ENCODE measurements at places on chromosomes 6 and 20.

GRCh38 chr20:38119446-38119845 is 45.6 kb downstream of the TGM2 start:
- DNase-seq: no peak

- DNase-seq: no peak
Observed at GRCh38 chr20:17856024-17856564, 112.5 kb downstream of the SNX5 start.

DNA sequence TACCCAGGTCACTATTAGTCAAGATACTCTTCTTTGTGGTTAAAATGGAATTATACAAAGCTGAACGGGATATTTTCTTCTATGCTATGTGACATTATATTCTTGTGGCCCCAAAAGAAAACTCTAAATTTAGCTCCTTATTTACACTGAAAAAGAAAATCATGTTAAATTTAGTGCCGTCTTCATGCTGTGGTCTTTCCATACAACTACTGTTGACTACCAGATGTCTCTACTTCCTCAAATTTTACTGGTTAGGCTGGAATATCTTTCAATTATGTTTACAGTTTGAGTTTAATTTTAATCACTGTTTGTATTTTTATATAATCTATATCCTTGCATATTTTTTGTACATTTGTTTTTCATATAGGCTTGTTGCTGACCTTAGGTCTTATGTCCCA is 95.6 kb upstream of the FOXO3 start:
- no peak for DNase-seq

GRCh38 chr20:64220420-64220819 is 35.1 kb upstream of the PCMTD2 start:
- DNase-seq: no peak

DNA sequence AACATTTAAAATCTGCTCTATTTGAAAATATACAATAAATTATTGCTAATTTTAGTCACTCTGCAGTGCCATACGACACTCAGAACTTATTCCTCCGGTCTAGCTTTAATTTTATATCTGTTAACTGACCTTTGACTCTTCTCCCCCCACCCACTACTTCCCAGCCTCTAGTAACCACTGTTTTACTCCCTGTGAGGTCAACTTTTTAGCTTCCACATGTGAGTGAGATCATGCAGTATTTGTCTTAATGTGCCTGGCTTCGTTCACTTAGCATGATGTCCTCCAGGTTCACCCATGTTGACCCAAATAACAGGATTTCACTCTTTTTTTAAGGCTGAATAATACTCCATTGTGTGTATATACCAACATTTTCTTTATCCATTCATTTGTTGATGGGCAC is 80.8 kb downstream of the RPP40 start:
- DNase-seq: no peak

DNA sequence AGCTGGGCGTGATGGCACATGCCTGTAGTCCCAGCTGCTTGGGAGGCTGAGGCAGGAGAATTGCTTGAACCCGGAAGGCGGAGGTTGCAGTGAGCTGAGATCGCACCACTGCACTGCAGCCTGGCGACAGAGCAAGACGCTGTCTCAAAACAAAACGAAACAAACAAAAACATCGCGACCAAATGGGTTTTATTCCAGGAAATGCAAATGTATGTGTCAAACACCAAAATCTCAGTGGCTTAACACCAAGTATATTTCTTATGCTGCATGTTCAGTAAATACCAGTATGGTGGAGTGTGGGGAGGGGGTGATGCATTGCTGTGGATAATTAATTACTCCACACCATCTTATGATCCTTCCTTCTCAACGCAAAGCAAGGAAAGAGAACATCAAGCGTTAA is 28.1 kb downstream of the ACTR5 start:
- no peak for DNase-seq

GRCh38 chr6:134756374-134757025 is 193.4 kb downstream of the ALDH8A1 start:
- no peak for DNase-seq

GRCh38 chr6:130293800-130294199 is 71.0 kb upstream of the SAMD3 start:
- peak; percentile 72 for DNase-seq

- DNase-seq: no peak
Observed at GRCh38 chr6:92582211-92582610, 837.1 kb downstream of the EPHA7 start.

DNA sequence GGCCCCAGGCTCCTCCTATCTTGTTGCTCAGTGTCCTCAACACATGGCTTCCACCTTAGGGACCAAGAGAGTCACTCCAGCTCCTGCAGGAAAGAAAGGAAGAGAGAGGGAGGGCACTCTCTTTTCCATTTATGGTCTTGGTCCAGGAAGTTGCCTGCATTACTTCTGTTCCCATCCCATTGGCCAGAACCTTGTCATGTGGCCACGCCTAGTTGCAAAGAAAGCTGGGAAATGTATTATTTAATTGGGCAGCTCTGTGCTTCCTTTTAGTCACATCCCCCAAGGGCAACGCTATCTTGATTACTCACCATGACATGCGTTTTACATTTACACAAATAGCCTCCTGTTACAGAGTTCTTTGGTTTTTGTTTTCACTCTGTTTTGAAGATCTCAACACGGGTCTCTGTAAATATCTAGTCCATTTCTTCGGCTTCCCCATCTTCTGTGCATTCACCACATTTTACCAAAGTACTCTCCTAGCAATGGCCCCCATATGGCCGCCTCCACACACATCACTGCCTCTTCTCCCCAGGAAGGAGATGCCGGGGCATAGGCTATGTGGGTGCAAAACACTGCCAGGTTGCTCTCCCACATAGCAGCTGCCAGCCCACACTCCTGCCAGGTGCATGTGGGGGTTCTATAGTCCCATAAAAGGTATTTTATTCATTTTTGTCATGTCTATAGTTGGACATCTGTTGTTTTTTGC is 35.7 kb upstream of the ZMYND8 start:
- DNase-seq: peak; percentile 99

DNA sequence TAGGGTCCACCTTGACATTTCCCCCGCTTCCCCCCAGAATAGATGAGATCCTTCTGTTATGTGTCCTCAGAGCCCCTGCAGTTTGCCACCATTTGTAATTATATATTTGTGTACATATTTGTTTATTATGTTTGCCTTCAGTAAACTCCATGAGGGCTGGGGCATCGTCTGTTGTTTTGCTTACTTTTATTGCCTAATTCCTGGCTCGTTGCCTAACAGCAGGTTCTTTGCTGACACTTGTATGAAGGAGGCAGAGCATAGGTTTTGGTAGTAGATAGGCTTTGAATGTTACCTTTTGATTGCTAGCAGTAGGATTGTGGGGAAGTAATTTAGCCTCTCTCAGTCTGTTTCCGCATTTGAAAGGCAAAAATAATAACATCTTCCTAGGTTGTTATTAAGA is 9.9 kb downstream of the MAP3K4 start:
- no peak for DNase-seq

- peak; percentile 43 for DNase-seq
Observed at GRCh38 chr6:25233226-25233625, 45.9 kb upstream of the CARMIL1 start.

DNA sequence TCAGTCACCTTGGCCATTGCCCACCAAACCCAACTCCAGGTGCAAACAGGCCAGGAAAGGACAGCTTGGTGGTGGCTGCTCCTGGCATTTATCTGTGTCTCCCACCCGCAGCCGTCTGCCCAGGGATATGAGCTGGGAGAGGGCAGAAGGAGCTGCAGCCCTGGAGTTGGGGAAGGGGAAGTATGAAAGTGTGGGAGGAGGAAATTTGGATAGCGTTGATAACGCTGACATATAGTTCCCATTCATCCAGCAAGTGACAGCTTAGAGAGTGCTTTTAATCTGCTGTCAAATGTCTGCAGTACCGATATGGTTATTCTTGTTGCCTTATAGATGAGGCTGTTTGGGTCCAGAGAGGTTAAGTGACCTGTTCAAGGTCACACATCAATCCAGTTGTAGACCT is 741 bp downstream of the KCNK16 start:
- DNase-seq: no peak

DNA sequence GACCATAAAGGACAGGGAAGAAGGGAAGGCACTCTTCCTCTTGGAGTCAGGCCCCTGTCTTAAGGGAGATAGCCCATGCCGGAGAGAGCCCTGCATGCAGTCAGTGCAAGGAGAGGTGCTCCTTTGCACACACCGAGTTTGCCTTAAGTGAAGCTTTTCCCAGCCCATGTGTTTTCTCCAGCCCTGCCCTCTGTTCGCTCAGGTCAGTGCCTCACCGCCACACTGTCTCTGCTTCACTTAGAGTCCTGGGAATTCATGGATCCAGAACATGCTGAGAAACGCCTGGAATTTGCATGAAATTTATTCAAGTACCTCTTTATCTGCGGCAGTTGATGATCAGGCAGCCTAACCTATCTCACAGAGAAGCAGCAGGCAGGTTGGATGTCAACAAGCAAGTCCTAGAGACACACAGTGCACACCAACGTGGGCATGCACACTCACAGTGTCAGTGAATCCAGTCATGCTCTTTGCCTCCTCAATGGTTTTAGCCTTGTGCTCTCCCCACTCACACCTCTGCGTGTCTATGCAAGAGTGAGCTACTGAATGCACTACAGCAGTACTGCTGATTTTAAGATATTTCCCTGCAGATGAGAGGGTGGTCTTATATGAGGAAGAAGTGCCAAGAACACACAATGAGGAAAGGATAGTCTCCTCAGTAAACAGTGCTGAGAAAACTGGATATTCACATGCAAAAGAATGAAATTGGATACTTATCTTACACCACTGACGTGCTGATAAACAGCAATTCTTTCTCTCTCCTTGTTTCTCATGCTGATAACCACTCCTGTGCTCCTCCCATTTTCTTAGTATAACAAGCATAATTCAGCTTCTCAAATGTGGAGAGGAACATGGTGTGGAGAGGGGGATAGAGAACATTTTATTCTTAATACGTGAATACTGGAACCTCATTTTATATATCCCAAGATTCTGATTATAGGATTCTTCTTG is 295.1 kb upstream of the CDYL start:
- DNase-seq: no peak

GRCh38 chr20:32476684-32477593 is 108.2 kb downstream of the NOL4L start:
- DNase-seq: no peak
